T-helper 22 cell (primary cell): ENCODE measurements at places on chromosomes 3 and 15.

DNA sequence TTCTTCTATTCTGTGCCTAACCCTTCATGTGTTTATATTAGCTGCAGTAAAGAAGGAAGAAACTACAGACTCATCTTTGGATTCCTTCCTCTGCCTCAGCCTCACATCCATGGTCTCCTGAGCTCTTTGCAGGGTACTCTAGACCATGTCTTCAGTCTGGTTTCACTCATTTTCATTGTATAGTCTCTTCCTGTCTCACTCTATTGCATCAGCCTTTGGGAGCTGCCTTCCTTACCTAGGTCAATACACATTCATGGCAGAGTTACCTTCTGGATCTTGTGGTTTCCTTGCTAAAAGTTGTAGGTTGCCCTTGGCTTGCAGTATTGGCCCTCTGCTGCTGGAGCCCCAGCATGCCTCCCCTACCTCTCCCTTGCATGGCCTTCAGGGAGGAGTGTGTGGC is 31.5 kb upstream of the SCAANT1 start:
- no peak for DNase-seq

- DNase-seq: no peak
Measured at GRCh38 chr15:83304861-83305703, 20.6 kb upstream of the BNC1 start.

DNA sequence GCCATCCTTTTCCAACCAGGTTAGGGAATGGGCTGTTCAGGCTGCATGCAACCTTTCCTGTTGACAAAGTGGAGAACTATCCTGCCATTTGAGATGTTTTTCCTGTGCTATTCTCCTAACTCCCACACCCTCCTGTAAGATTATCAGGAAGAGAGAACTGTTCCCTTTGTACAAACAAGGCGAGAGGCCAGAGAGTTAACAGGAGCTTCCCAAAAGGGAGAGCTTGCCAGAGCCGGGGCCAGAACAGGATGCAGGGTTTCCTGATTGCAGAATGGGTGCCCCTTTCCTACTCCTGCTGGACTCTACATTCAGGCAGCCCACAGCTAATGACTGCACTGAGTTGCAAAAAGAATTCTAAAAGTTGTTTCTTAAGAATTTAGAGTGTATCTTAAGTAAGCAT is 17.1 kb downstream of the PML start:
- no peak for DNase-seq

DNA sequence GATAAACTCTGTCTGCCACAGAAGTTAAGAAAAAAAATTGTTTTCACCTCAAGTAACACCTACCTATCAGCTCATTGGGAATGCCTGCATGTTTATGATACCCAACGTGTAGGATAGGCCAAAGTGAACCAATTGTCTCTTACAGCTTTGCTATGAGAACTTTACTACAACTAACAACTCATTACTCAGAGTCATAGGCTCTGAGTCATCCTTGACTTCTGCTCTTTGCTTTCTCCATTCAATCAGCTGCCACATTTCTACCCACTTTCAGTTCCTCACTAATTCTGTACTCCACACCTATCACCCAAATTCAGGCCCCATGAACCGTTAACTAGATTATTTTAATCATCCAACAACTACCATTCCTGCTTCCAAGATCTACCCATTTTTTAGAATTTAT is 843.9 kb downstream of the TUSC7 start:
- no peak for DNase-seq
